ENCODE measurements at places on chromosomes 11 and 22.

DNA sequence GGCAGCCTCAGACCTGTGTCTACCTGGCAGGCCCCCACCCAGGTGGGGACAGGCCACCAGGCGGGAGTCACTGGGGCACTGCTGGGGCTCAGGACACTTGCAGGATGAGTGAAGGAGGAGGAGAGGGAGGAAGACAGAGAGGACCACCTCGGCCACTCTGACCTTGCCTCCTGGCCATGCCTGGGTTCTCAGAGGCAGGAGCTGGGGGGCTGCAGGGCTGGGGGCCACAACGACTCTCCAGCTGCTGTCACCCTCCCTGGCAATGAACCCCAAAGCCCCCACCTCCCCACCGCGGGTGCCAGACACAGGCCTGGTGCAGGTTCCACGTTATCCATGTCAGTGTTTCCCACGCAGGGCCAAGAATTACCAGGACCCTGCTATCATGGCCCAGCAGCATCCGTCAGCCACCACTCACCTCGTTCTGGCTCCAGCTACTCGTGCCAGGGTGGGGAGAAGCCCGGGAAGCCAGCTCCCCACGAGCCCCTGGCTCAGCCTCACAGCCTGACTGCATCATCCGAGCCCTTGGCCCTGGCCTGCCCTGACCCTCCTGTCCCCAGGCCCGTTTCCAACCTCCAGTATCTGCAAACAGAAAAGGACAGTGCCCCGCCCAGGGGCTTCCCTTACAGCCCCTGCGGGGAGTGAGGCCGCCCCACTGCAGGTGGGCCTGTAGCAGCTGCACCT, 62.4 kb downstream of the BRD1 start:
- no peak for DNase-seq

DNA sequence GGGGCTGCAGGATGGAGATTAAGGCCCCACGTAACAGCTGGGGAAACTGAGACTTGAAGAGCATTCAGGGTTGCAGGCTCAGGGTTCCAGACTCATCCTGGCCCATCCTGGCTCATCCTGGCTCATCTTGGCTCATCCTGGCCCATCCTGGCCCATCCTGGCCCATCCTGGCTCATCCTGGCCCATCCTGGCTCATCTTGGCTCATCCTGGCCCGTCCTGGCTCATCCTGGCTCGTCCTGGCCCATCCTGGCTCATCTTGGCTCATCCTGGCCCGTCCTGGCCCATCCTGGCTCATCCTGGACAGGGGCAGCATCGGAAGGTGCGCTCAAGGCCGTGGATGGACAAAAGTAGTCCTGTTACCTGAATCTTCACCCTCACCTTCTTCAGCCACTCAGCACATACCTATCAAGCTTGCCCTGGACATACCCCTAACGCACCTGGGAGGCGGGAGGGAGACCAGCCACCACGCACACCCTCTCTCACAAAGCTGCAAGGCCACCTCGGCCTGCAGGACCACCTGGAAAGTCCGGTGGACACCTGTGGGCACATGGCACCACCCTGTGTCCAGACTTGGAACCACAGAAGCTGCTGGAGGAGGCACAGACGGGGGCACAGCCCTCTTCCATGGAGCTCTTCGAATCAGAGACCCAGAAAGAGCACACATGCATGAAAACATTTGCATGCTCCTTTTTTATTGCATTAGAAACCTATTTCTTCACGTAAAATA, 20.3 kb upstream of the NLRP6 start:
- no peak for DNase-seq

DNA sequence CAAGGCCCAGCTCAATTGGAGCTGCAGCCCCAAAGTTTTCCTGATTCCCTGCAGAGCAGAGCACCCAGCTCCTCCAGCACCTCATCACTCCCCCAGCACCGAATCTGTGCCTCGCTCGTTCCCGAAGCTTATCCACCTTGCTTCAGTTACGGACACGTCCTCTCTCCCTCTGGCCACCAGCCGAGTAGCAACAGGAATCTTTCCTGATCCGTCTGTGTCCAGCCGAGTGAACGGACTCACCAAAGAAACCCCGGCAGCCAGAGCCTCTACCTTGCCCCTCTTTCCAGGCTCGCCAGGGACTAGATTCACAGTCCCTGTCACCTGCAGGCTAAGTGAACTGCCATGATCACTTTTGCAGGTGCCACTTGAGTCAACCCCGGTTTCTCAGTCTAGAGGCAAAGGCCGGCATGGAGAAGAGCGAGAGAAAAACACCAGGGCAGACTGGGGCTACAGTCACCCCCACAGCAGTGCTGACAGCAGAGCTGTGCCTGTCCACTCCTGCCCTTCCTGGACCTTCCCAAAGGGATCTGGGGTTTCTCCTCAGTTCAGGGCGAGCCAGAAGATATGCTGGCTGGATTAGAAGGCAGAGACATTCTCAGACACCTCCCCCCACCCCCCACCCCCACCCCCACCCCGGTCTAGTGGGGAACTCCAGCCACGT, 32.3 kb downstream of the BID start:
- no peak for DNase-seq

DNA sequence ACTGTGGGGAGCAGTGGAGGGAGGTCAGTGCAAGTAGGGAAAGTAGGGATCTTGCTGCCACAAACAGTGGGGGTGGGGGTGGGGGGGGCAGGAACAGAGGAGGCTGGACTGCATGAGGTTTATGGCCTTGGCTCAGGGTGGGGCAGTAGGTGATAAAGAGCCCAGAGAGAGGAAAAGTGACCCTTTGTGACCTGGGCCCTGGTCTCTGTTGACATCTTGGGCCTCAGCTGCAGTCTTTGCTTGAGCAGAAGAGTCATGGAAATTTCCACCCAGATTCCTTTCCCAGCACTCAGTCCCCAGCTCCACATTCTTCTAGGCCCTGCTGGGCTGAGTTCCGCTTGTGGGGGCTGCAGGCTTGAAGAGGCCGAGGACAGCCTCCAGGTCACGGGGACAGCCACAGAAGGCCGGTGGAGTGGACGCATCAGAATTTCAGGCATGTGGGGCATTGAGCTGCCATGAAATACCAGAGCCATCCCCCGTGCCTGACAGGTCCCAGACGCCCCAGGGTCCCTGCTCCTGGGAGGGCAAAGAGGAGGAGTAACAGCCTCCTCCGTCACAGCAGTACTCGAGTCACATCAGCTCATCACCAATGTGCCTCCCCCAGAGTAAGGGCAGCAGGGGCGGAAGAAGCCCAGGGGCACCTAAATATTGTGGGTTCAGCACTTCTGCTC, 9.7 kb upstream of the MALAT1 start:
- no peak for DNase-seq

DNA sequence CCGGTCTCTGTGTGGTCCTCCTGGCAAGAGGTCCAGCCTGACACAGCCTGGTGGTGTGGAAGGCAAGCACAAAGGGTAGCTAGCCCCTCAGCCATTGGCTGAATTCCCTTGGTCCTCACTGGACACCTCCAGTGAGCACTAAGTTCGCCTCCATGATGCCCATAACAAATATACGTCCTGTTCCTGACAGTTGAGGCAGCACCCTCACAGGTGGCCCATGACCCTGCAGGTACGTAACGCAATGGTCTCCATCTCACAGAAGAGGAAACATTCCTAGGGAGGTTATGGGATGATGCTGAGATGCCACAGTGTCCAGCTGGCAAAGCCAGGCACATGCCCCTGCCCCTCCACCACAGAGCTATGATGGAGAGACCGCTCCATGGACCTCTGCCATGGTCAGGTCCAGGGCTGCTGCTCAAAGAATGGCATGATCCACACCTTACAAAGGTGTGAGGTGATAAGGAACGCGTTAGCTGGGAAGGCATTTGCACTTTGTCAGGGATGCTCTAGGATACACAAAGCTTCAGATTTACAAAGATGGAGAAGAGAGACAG, 1.4 kb upstream of the GNAZ start:
- no peak for DNase-seq

DNA sequence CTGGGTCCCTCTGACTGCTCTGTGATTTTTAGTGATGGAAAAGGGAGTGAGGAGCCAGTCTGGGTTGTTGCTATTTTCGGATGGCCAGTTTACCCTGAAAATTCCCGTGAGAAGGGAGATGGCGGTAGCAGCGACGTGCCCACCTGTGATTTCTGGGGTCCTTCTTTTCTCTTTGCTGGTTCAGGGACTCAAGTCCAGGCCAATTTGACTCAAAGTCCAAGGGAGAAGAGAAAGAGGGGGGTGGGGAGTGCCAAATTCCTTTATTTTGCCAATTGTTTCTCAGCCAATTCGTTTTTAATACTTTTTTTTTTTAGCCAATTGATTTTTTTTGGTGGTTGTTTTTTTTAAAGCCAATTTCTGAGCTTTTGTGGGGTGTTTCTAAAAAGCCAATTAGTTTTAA, 6.9 kb downstream of the IGF2 start:
- no peak for DNase-seq

GRCh38 chr11:77374611-77375031, 73.1 kb upstream of the GDPD4 start:
- DNase-seq = no peak

DNA sequence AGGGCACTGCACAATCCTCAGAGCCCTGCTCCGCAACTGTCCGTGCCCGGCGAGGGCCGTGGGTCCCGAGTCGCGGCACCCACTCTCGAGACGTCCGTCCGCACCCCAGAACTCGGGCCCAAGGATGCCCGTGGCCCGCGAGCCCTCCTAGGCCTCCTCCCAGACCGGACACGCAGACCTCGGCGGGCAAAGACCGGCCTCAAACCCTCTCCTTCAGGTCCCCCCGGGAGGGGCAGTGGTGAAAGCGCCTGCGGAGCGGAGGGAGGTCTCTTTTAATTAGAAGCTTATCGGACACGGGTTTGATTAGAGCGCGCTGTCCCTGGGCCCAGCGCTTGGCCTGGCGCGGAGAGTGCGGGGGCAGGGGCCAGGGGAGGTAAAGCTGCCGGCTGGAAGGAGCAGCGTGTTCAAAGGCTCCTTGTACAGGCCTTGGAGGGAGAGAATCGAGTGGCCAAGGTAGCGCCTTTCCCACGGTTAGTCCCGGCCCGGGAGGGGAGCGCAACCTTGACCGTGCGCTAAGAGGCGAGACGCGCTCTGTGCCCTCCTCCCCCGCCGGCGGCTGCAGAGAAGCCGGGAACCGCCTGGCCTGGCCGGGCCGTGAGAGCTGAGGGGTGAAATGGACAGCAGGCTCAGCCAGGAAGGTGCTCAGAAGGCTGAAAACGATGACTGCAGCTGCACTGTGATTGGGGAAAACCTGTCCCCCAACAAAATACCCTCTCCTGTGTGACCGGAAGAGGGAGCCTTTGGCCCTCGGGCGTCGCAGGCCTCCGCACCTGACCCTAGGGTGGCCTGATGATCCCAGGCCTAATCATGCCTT, 4.6 kb downstream of the WT1 start:
- DNase-seq = no peak

GRCh38 chr22:28867191-28867590, 16.2 kb upstream of the ZNRF3 start:
- no peak for DNase-seq

GRCh38 chr11:17786824-17787525, 52.4 kb downstream of the KCNC1 start:
- DNase-seq = no peak

GRCh38 chr11:130066338-130066737, 3.4 kb upstream of the APLP2 start:
- DNase-seq = no peak

DNA sequence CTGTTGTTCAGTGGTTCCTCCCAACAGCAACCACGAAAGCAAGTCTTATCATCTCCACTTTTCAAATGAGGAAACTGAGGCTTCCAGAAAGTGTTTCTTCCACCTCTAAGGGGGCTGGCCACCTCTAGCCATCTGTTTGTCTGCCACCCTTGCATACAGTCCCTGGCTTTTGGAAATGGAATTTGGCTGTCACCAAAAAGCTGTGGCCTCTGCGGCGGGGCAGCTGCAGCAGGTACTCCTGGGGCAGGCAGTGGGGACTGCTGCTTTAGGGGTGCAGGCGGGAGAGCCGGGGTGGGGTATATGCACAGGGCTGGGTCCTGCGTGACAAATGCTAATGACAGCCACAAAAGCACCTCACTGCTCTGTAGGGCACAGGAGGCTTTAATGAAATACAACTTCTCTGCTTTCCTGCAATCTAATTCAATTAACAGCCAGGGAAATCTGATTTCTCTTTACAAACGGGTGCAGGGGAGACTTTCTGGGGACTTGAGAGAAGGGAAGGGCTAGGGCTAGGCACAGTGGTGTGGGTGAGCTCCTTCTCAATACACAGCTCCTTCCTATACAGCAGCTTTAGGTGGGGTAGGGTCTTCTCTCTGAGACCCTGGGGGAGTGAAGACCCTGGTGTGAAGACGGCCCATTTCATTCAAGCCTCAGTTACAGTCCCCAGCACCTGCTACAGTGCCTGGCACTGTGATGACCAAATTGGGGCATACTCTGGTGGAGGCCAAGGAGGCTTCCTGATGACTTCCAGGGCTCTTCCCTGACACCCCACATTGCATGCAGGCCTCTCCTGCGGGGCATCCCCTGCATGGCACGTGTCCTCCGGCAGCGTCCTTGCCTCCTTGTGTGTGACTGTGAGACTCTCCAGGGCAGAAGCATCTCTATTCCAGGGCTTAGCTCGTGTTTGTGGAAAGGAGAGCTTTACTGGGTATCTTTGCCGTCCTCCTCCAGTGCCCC, 161.6 kb downstream of the CEP164 start:
- DNase-seq = no peak

- no peak for DNase-seq
Measured at GRCh38 chr22:27609451-27609888, 192.1 kb downstream of the MN1 start.

DNA sequence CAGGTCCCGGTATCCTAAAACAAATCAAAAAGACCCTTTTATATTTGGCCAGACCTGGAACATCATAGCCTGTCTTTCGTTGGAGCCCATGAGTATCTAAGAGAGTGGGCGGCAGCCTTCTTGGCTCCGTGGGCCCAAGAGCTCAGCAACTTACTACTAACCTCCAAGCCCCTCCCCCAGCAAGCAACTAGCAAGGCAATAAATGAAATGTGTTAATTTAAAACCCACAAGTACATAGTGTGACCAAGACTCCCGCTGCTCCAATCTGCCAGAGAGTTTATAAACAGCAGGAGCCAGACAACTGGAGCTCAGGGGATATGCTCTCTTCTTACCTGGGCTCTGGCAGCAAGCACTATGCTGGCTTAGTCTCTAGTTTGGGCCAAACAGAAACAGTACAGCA, 40.8 kb upstream of the CYP2D6 start:
- no peak for DNase-seq

DNA sequence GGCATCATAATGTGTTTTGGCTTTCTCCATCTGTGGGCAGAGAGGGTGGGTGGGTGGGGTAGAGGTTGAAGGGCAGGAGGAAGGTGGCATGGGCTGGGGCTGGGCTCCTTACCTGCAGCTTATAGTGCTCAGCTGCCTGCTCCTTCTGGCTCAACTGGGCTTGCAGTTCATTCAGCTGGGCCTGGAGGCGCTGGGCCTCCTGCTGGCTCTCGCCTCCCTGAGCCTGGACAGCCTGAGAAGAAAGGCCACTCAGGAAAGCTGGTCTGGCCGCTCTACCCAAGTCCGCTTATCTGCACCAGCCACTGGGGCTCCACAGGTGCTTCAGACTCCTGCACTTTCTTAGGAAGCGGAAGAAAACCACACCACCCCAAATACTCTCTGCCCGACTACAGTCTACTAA, 10.4 kb downstream of the IL18BP start:
- DNase-seq = no peak
